Activated CD4-positive, CD25-positive, alpha-beta regulatory T cell (primary cell): ENCODE measurements at places on chromosomes 16 and 17.

DNA sequence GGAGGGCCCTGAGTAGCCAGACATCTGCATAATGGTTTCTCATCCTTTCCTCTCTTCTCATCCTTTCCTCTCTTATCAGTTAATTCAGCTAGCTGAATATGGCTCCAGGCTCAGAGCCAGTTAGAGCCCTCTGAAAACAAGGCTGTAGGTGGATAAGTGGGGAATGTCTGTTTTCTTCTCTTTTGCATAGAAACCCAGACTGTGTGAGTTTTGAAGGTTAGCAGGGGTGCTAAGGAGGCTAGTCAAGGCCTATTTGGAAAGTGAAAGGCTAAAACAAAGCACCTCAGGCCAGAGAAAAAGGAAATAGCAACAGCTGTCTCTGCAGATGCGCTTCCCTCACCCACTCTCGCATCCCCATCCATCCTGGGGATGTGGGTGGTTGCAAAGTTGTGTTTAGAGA is 420.9 kb downstream of the SHISA9 start:
- DNase-seq, result no peak

- DNase-seq, result no peak
Observed at GRCh38 chr17:56983366-56983765, 5.4 kb downstream of the SCPEP1 start.

DNA sequence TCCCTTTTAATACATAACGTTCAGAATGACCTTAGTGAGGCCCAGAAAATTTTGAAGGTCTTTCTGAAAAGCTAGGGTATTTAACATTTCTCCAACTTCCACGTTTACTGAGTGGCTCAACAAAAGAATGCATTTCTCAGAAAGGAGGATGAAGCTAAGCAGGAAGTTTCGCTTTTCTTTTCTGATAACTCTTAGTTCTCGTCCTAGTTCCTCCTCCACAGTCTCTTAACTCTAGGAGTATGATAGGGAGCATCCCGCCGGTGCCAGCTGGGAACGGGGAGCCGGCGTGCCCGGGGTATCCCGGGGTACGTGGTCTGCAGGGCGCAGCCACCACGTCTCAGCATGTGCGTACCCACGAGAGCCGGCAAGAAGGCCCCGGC is 363 bp downstream of the KARS1 start:
- no peak for DNase-seq

GRCh38 chr16:85360323-85361277 is 248.3 kb upstream of the CIBAR2 start:
- DNase-seq, result no peak

DNA sequence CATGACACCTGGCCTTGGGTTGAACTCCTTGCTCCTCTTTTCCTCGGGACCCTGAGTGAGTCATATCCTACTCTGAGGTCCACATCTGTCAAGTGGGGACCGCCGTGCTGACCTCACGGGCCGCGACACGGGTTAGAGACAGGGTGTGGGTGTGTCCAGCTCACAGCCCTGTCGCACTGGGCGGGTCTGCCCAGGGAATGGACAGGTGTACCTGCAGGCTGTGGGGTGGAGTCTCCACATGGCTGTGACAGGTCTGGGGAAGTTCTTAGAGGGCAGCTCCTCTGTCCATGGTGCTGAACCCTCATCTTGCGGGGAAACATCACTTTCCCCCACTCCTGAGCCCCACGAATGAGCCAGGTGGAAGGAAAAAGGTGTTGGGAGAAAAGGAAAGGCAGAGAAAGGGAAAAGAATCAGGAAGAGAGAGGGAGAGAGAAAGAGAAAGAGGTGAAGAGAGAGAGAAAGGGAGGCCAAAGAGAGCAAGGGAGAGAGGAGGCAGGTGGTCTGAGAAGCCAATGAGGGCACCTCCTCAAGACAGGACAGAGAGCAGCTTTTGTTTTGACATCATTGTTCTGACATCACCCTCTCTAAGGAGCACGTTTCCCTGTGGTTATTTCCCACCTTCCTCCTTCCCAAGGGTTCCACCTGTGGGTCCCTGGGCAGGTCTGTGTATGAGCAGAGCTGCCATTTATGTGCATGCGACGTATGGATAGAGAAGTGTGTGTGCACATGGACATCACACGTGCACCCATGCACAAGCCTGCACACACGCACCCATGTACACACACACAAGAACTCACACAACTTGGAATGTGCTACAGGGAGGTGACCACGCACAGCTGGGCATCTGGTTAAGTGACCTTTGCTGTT is 32.6 kb upstream of the CBFA2T3 start:
- no peak for DNase-seq
